NK-92 treated with Interleukin-12 subunit alpha and Interleukin-12 subunit beta, amount 100 ng/mL, for 24 hours (cell line): ENCODE measurements at places on chromosomes 5 and 9.

- no peak for DNase-seq
Measured at GRCh38 chr9:136043441-136043991, 51.6 kb downstream of the NACC2 start.

DNA sequence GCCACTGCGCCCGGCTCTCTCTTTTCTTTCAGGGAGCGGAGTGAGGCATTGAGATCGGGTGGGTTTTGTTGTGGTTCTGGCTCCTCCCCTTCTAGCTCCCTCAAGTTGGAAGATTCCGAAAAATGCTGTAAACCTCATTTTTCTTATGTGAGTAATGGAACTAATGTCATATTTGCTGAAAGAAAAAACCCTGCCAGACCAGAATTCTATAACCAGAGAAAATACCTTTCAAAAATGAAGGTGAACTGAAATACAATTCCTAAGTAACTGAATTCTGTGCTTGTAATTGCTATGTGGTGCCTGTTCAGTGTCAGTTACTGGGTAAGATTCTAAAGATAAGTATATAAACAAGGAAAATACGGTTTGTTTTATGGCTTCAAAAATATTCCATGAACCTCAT is 30.9 kb upstream of the CDK20 start:
- DNase-seq: no peak

DNA sequence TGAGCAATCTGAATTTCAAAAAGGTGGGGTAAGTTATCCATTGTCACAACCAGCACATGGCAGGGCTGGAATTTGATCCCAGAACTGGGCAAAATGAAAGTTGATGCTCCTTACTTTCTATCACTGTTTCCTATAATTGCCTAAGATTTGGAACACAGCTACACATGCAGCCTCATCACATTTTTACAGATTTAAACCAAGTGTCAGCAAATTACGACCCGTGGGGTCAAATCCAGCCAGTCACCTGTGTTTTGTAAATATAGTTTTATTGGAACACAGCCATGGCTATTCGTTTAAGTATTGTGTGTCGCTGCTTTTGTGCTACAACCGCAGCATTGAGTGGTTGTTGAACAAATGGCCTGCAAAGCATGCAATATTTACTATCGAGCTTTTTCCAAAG is 94.3 kb downstream of the SREK1 start:
- no peak for DNase-seq

- DNase-seq: no peak
Measured at GRCh38 chr5:97101189-97101910, 41.1 kb downstream of the LIX1 start.

DNA sequence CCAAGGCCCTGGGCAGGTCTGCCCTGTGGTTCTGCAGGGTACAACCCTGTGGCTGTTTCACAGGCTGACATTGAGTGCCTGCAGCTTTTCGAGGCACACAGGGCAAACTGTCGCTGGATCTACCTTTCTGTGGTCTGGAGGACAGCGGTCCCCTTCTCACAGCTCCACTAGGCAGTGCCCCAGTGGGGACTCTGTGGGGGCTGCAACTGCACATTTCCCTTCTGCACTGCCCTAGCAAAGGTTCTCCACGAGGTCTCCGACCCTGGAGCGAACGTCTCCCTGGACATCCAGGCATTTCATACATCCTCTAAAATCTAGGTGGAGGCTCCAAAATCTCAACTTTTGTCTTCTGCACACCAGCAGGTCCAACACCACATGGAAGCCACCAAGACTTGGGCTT is 1645.2 kb upstream of the CDH6 start:
- DNase-seq: no peak
